ENCODE measurements at places on chromosomes 12 and 14.

DNA sequence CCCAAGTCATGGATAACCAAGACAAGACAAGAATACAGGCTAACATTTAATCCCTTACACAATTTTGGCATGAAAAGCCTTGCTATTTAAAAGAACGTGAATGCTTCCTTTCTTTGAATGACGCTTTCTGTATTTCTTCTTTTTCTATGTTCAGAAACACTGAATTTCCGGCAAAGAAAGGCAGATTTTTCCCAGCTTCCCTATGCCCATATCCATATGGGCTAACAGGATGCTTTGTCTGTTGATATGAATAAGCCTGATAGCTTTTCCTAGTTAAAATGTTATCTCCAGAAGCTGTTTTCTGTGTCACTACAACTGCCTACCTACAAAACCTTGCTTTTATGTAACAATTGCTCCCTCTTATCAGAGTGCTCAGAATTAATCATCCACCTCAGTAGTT is 38.3 kb upstream of the CACNA2D4 start:
- no peak for DNase-seq

DNA sequence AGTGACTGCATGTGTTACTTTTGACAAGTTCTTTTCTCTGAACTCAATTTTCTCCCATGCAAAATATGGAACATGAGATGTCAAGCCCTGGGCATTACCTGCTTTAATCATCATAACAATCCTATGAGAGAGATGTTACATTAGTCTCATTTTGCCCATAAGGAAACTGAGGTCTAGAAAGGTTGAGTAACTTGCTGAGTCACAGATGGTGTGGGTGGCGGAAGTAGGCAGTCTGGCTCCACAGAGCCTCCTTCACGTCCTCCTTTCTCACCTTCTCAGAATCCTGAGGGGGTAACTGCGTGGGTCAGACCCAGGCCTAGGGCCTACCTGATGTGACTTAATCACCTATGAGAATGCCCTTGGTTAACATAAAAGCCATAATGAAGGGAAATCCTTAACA is 50.7 kb downstream of the TMTC1 start:
- DNase-seq: no peak

DNA sequence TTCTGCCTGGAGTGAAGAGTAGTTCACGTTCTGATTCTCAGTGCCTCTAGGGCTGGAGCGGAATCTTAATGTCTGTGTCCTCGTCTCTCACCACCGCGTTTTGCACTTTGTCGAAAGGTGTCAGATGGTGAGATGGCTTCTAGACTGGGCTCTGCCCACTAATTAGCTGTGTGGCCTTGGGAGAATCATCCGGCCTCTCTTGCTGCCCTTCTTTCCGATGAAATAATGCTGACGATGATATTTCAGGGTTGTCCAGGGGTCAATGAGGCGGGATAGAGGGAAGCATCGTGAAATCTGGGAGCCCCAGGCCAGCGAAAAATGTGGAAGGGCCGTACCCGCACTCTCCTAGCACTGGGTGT is 811 bp upstream of the GALNT16 start:
- DNase-seq: no peak

- no peak for DNase-seq
Measured at GRCh38 chr14:105074601-105075053, 9.4 kb upstream of the GPR132 start.

- DNase-seq: no peak
Measured at GRCh38 chr12:121404734-121405133, 4.8 kb downstream of the RNF34 start.

DNA sequence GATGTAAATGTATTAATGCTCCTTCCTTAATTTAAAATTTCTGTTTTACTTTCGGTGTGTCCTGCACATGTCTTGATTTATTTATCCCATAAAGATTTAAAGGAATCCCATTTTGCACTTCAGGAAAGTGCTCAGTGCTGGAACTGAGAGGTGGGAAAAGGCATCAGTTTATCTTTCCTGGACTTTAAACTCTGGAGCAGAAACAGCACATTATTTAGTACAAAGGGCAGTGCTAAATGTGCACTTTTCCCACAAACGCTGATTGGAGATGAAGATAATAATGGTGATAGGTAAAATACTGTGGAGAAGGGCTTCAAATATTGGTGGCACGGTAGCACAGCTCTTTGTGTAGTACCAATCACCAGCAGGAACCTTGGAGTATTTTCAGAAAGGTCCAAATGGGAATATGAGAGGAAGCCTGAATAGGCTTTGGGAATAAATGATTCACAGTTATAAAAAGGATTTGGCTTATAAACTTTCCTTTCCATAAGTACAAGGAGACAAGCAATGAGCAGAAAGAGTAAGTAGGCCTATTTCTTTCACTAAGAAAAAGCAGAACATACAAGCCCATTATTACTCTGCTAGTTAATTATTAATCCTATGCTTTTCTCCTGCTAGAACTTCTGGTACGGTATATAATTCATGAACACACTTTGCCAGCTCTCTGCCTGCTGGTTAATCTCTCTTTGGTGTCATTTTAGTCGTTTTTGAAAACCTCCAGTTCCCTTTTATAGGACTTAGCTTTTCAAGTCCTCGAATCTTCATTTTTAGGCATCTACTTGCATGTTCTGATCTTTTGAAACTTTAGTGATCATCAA is 58.3 kb downstream of the SLC15A5 start:
- DNase-seq: no peak

- no peak for DNase-seq
Measured at GRCh38 chr12:89697296-89697695, 11.3 kb downstream of the ATP2B1 start.

- no peak for DNase-seq
Measured at GRCh38 chr12:113857371-113857770, 108.8 kb downstream of the RBM19 start.

Measured in AG08395 (cell line).